ENCODE measurements at places on chromosomes 5 and 9. TPM values are rescaled to one million over a fixed set of nuclear protein-coding genes. Genes with fewer than 3 reads are reported as not detected.

The PCDHGA12 gene
- total RNA-seq = 46.0 TPM

The NUTM2G gene
- total RNA-seq = not detected

The KCNV2 gene
- total RNA-seq = not detected

The SEMA4D gene
- total RNA-seq = 0.78 TPM

The NSG2 gene
- total RNA-seq = not detected

The EIF4E1B gene
- total RNA-seq = not detected

The QRFP gene
- not detected for total RNA-seq

The LCN9 gene
- total RNA-seq = not detected

The SAPCD2 gene
- total RNA-seq = 3.7 TPM

The BNC2 gene
- 14.5 TPM for total RNA-seq

The KIF20A gene
- total RNA-seq = 21.6 TPM

The TSLP gene
- total RNA-seq = 3.2 TPM

The MARCOL gene
- not detected for total RNA-seq

The KIF12 gene
- total RNA-seq = not detected

The SPINK4 gene
- total RNA-seq = 0.91 TPM

The XRCC4 gene
- 14.1 TPM for total RNA-seq

The SPAG8 gene
- 1.3 TPM for total RNA-seq

The MRPL22 gene
- total RNA-seq = 12.8 TPM

The PCDHB11 gene
- total RNA-seq = 0.69 TPM
